CD4-positive, alpha-beta T cell treated with Interleukin-15 for 4 hours (primary cell): ENCODE measurements at places on chromosomes 5 and 9.

DNA sequence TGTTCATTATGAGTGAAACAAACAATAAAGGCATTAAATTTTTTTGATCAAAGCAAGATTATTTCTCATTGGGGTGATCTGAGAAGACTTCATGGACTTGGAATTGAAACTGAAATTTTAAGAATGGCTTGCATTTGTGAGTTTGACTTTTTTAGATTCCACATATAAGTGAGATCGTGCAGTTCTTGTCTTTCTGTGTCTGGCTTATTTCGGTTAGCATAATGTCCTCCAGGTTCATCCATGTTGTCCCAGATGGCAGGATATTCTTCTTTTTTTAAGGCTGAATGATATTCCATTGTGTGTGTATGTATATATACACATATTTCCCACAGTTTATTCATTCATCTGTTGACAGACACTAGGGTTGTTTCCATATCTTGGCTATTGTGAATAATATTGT, 716.5 kb downstream of the PRELID2 start:
- no peak for DNase-seq

- DNase-seq, result no peak
These were observed 4.5 kb downstream of the SLC12A7 start for GRCh38 chr5:1107167-1108022.

DNA sequence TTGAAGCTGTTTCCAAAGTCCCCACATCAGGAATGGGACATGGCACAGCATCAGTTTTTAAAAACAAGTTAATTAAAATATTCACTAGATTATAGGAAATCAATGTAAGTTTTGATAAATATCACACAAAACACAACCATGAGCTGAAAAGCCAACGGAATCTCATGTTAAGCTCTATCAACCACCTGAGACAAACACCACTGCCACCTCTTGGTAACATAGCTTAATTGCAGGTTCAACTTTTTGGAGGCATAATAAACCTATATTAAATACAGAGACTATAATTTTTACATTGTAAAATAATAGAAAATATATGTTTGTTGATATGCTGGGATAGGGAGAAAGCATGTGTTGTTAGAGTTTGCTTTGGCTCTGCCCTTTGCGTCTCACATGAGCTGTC, 126.1 kb downstream of the SV2C start:
- DNase-seq, result no peak

GRCh38 chr9:131011274-131012022, 2.5 kb downstream of the LAMC3 start:
- no peak for DNase-seq

- DNase-seq, result no peak
These were observed 68.6 kb downstream of the XRCC4 start for GRCh38 chr5:83145882-83146331.

DNA sequence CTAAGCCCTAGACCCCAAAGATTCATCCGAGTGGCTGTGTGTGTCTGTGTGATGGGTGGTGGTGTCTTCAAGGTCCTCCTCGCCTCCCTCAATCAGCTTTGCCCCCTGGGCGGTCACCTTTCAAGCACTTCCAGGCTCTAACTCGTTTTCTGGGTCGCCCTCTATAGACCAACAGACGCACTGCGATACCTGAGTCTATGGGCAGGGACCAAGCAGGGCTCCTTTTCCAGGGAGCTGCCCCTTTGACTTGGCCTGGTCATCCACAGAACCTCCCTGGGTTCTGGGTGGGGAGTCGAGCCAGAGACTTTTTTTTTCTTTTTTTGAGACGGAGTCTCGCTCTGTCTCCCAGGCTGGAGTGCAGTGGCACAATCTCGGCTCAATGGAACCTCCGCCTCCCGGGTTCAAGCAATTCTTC, 1.1 kb downstream of the SLC27A4 start:
- DNase-seq, result peak; percentile 74

DNA sequence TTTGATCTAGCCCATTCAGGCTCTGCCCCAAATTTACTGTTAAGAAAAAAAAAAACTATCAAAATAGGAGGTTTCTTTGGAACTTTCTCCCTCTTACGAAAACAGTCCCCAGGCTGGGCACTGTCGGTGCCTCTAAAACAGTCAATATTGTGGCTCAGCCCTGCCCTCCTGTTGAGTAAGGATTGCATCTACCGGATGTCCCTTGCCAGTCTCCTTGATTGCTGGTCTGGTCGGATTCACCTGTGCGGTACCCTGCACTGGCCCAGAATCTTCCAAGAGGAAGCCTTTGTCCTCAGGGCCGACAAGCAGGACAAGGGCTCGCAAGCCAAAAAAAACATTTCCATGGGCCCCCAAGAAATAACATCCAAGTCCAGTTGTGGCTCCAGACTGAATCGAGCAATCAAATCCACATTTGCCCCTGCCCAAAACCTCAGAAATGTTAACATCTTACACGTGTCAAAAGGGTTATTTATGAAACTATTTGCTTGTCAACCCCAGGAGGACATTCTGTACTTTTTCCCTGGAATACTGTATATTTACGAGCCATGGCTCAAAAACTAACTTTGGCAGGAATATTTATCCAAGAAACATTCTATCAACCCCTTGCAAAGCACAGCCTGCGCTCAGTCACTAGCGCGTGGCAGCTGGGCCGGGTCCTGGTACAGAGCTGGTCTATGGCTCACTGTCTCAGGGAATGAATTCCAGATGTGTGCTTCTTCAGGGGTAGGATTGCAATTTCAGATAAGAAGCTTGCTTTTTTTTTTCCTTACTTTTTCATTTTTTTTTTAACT, 129.2 kb upstream of the ADRA1B start:
- DNase-seq, result no peak

GRCh38 chr5:149731332-149731616, 1.2 kb downstream of the PPARGC1B start:
- no peak for DNase-seq

DNA sequence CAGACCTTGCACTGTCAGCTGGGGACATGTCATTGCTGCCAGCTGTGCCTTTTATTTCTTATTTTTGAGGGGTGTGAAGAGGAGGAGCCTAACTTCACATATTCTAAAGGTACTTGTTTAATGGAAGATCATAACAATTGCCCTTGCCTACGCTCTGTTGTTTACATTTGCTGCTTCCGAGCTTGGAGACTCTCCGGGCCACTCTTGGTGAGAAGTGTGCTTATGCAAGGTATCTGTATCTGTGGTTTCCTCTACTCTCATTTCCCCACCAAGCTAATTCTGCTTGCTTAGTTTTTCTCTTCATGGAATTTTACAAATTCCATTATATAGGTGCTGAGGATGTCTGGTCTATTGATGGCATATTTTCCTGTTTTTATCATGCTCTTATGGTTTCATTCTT, 105.3 kb downstream of the RASGRF2 start:
- no peak for DNase-seq

DNA sequence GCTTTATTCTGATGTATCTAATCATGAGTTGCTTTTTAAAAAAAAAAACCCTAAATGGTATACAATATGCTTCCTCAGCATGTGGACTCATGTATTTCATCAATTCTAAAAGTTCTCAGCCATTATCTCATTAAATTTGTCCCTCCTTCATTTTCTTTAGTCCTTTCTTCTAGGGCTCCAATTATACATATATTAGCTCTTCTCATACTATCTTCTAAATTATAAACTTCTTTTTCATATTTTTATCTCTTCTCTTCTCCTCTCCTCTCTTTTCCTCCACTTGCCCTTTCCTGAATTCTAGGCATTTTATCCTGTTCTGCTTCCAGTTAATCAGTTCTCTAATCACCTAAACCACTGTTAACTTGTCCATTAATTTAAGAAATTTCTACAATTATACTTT, 55.0 kb upstream of the IL33 start:
- no peak for DNase-seq

GRCh38 chr5:111641533-111642233, 115.3 kb downstream of the NREP start:
- DNase-seq, result no peak

GRCh38 chr5:17434982-17435381, 63.0 kb upstream of the TAF11L2 start:
- no peak for DNase-seq

DNA sequence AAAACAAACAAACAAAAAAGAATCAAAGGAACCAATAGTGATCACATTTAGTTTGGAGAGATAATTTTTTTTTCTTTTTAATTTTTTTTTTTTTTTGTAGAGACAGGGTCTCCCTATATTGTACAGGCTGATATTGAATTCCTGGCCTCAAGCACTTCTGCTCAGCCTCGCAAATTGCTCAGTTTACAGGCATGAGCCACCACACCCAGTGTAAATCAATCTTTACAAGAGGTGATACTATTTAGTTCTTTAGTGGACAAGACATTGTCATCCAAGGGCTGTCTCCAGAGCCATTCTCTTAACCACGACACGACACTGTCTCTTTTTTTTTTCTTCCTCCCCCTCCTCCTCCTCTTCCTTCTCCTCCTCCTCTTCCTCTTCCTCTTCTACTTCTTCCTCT, 29.6 kb downstream of the ERAP2 start:
- no peak for DNase-seq
